Suppressor macrophage treated with lipopolysaccharide for 1 hour (primary cell): ENCODE measurements at places on chromosomes 1 and 21.
A peak's percentile ranks its signal among the peaks of the same experiment; 100 is the strongest.

- DNase-seq = no peak
Measured at GRCh38 chr1:64110924-64111777, 92.3 kb upstream of the UBE2U start.

DNA sequence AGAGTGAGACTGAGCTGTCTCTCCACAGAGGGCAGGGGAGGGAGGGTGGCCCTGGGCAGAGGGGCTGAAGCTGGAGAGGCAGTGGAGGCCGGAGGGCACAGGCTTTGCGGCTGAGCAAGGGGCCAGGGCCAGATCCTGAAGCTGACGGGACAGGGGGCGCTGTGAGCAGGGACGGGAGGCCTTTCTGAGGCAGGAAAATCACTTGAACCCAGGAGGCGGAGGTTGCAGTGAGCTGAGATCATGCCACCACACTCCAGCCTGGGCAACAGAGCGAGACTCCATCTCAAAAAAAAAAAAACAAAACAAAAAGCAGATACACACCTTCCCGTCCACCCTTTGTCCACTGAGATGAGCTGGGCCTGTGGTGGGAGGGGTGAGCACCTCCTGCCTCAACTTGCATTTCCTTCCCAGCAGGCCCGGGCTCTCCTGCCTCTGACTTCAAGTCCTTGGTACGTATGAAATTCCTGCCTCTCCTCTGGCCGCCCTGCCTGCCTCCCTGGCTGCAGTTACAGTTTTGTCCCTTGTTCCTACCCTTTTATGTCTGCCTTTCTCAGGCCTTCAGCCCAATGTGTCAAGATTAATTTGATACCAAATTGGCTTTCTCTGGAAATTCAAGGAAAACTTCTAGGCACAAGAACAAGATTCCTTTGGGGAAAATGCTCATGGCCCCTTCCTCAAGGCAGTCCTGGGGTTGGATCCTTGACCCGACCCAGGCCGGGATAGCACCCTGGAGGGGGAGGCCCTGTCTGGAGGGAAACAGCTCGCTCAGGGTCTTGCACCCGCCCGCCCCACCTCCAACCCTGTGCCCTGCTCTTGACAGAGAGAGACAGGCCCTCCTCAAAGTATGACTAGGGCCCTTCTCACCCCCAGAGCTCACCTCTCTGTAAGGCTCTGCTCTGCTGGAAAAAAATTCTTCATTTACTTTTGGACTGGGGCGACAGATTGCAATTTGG, 11.2 kb upstream of the ADAMTSL4 start:
- no peak for DNase-seq

DNA sequence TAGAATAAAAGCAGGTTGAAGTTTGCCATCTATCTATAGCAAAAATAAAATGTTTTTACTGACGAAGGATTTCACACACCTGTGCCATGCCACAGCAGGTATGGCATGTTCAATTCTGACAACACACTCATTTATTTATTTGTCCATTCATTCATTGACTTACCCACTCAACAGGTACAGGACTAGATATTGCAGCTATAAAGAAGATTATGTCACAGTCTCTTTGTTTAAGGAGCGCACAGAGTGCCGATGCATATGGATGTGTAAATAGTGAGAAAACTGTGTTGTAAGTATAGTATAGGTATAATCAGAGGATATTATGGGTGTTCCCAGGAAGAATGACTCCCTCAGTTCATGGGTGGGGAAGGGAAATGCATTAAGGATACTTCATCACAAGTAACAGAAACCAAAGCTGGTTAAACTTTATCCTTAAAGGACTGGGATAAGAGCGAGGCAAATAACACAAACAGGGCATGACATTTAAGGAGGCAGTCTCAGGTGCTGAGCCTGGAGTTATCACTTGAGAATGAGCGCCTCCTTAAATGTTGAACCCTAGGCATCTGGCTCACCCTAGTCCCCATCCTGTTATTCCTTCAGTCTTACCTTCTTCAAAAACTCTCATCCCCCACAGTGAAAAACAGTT, 7.9 kb upstream of the ZRANB2 start:
- no peak for DNase-seq

DNA sequence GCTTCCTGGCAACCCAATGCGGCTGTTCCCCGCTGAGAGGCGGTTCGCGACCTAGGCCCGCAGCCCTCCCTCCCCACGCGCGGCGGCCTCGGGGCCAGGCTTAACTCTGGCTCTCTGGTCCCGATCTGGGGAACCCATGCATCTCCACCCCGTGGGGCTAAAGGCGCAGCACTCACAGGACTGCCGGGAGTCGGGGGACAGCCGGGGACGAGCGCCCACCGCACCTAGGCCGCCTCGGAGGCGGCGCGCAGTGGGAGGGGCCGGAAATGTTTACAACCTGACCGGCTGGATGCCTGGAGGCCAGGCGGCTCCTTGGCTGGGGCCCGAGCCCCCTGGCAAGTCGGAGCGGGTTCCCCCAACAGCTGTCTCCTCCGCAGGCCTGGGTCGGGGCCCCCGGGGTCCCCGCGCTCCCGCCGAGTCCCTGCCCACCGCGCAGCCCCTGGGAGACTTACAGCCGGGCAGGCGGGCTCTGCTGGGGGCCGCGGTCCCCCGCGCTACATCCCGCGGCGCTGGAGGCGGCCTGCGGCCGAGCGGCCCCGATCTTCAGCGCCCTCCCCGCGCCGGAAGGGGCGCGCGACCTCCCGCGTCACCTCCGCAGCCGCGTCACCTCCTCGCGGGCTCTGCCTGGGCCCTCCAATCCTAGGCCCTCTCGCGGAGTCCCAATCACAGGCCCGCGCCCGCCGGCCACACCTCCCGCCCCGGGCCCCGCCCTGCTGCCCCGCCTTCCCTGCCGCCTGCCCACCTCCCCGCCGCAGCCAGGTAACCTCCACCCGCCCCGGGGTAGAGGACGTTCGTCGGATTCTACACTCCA, at the start of gene ADIPOR1:
TSS of gene ADIPOR1 (minus strand) at position 580 of the 811 bp plus-strand sequence. CDS start 7,242 bp downstream, outside the sequence.
- DNase-seq = peak; percentile 90

DNA sequence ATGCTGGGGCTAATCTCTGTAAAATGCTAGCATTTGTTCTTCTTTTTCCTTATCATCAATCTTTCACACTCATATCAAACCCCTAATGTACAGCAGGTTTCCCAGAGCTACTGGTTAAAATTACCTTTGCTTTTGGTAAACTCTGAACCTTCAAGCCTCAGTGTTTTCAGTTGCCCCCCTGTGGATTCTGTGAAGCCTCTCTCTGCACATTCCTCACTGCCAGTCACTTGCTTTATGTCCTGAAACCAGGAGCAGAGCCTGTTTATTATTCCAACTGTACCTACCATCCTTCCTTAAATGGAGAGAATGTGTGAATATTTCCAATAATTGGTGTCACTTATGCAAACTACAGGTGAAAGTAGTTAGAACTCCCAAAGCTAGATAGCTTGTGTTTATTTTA, 134.2 kb downstream of the NEK7 start:
- DNase-seq = no peak

DNA sequence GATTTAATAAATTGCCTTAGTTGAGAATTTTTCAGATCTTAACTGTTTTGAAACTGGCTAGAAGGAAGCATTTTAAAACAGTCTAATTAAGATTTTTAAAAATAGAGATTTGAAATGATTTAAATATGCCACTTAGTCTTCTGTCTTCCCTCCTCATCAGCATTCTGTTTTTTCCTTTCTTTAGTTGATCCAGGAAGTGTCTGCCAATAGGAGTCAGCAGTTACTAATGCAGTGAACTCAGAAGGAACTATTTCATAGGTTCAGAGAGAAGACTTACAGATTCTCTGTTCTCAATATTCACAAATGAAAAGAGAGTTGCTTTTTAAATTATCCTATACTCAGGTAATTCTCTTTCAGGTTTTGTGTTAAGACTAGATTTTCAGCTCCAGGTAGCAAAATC, 84.5 kb downstream of the RPS6KC1 start:
- DNase-seq = no peak

GRCh38 chr1:186662752-186663151, 17.5 kb downstream of the PTGS2 start:
- peak; percentile 69 for DNase-seq

DNA sequence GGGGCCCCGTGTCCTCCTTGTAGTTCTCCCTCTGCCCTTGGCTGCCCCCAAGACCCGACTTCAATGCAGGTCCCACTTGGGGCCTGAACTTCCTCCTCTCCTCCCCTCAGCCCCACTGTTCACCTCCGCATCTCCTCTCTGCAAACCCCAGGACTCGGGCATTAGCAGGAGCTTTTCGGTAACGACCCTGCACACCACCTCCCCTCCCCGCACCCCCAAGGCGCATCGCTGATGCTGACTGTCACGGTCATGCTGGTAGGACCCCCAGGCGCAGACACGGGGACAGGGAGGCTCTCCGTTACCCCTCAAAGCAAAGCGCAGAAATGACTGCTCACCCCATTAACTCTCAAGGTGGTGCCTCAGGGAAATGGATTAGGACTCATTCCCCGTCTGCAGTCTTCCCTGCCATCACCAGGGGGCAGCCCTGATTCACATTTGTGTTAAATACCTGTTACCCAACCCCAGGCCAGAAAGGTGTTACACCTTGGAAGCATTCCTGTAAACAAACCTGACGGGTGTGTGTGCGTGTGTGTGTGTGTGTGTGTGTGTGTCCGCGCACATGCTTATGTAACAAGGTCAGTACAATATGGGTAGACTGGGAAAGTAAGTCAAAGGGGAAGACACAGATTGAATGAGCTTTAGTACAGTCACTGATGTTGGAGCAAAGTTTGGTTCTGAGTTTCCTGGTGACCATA, 6.4 kb upstream of the GUCA2B start:
- DNase-seq = peak; percentile 62

GRCh38 chr1:45925728-45926287, 122.4 kb downstream of the MAST2 start:
- DNase-seq = no peak

DNA sequence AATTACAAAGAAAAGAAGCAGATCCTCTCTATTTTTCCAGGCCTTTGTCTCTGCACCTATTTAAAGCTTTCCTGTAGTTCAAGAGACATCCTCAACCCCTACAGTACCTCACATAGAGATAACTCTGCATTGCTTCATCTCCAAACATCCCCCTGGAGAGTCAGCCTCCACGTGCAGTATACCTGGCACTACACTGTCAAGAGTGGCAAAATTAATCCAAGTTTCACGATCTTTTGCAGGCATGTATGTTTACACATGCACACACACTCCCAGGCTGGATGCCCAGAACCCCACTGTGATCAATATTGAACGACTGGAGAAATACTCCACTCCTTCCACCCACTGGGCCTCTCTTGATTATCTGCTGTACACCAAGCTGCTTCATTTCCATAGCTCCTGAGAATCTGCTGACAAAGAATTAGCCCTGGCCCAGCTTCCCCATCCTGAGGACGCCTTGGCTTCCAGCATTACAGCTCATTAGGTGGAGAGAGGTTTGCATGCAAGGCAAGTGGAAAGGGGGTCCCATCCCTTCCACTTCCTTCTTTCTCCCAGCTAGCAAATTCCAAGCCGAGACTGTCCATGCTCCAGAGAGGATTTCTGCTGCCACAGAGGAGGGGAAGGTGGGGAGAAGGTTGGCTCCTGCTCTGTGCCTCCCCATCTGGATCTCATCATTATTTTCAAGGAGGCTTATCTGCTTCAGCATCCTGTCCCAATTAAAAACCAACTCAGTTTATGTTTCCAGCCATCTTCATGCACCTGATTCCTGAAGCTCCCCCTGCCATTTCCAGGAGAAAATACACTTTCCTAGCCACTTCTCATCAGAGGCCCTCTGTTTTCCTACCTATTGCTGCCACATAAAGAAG, 66.5 kb upstream of the GOLT1A start:
- DNase-seq = no peak

DNA sequence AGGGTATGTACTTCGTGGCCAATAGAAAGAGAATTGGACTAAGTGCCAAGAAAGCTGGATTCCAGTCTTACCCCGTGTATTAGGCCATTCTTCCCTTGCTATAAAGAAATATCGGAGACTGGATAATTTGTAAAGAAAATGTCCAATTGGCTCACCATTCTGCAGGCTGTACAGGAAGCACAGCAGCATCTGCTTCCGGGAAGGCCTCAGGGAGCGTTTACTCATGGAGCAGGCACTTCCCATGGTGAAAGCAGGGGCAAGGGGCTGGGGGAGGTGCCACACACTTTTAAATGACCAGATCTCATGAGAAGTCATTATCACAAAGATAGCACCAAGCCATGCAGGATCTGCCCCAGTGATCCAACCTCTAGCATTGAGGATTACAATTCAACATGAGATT, 7.8 kb upstream of the AMIGO1 start:
- no peak for DNase-seq
